ENCODE measurements at places on chromosomes 5 and 9.
A peak's percentile ranks its signal among the peaks of the same experiment; 100 is the strongest.

DNA sequence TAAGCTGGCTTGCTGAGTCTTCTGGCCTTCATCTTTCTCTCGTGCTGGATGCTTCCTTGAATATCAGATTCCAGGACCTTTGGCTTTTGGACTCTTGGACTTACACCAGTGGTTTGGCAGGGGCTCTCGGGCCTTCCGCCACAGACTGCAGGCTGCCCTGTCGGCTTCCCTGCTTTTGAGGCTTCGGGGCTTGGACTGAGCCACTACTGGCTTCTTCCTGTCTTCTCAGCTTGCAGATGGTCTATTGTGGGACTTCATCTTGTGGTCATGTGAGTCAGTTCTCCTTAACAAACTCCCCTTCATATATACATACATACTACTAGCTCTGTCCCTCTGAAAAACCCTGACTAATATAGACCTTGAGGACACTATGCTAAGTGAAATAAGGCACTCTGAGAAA lies 78.3 kb upstream of the SSBP2 start:
- no peak for DNase-seq

DNA sequence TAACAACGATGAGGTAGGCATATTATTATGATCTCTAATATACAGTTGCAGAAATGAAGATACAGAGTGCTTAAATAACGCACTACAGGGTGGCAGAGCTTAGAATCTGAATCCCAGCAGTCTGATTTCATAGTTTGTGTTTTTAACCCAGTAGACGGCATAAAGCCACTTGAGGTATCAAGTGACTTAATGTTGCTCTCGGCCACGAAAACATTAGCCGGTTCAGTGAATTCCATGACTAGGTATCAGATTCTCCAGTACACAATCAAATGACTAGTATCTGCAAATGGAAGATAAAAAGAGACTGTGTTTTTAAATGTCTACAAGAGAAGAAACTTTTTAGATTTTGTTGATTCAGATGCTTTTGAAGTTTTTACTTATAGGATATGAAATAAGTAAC lies 24.8 kb downstream of the SMC2 start:
- DNase-seq = no peak

GRCh38 chr9:1717882-1718281 lies 297.3 kb upstream of the SMARCA2 start:
- no peak for DNase-seq

DNA sequence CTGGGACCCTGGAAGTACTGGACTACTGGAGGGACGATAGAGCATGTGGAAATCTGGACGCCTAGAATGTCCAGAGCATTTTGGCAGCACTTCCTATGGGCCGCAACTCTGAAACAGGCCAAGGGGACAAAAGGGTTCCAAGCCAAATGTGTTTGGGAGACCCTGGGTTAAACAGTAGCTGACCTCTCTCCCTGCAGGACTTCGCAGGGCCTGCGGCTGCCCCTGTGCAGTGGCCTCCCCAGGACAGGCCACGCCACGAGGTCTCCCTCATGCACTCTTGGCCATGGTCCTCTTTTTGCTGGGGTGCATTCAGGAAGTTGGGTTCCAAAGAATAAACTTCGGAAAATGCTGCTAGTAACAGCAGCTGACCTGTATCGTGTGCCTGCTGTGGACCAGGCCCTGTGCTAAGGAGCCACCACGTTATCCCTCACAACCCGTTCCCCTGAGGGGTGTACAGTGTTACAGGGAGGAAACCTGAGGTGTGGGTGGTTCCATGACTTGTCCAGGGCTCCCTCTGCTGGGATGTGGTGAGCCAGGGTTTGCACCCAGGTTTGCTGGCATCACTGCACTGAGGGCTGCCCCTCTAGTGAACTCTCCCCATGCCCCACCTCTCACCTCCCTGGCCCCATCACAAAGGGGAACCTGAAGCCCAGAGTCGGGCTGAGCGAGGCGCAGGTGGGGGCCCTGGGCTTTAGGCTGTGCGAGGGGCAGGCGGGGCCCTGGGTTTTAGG lies 79.4 kb downstream of the AMBP start:
- DNase-seq = no peak

DNA sequence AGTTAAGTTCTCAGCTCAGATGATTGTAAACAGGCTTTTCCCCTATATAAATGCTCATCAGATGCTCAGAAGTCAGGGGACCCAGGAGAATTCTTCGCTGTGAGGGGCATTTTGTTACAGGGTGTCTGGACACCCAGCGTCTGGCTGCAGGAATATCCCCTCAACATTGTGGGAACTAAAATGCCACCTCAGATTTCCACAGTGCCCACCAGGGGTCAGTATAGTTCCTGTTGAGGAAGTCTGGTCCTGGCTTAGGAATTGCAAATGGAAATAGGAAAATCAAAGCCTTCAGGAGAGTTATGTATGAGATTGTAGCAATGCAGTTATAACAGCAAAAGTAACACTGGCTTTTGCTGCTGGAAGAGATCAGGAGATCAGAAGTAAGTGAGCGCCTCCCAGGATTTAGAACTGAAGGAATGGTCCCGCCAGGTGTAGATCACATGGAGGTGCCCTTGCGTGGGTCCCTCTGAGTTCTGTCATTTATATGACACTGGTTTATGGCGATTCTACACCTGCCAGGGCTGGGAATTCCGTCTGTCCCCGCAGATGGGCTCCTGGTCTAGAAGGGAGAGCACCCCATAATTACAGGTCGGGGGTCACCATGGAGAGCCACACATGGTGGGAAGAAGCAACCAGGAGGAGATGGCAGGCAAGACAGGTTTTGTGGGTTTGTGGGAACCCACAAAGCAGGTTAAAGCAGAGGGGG lies 47.1 kb upstream of the CTSL start:
- peak; percentile 19 for DNase-seq

DNA sequence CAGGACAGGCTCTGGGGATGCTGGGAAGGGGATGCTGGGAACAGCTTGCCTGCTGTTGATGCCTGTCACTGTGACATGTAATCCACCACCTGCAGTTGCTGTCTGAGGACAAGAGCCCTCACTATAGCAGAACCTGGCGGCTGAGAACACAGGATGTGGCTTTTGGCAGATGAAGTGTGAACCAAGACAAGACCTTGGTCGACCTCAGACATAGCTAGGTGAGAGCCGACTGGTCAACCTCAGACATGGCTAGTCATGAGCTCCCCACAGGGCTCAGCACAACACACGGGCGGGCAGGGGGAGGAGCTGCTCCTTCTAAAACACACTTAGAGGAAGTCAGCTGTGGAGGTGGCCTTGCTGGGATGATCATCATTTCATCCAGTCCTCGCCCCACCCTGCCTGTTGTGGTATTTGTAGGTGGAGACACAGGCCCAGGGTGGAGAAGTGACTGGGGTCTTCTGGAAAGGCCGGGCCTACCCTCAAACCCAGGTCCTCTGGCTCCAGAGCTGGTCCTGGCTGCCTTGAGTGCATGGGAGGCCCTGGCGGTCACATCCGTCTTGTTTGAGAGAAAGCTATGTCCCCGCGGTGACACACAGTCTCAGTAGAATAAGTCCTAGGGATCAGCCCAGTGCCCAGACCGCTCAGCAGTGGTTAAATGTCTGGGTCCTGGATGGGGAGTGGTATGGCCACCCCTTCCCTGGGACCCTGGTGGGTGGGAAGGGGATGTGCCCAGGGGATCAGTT lies 6.1 kb downstream of the SUSD3 start:
- DNase-seq = peak; percentile 96

GRCh38 chr5:1782385-1783215 lies 17.0 kb downstream of the MRPL36 start:
- no peak for DNase-seq

DNA sequence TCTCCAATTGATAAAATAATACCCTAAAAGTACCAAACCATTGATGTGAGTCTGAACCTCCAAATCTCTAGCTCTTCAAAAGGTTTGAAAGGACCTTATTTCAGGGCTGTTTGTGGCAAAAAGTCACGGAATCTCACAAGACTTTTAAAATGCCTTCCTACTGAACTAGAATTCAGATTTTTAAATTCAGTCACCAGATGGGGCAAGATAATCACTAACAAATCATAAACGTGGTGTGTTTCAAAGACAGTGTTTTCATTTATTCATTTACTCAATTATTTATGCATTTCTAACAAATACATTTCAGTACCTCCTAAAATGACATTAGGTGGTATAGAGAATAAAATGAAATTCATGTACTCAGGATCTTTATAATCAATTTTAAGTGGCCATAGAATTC lies 68.2 kb upstream of the SMC2 start:
- DNase-seq = no peak

DNA sequence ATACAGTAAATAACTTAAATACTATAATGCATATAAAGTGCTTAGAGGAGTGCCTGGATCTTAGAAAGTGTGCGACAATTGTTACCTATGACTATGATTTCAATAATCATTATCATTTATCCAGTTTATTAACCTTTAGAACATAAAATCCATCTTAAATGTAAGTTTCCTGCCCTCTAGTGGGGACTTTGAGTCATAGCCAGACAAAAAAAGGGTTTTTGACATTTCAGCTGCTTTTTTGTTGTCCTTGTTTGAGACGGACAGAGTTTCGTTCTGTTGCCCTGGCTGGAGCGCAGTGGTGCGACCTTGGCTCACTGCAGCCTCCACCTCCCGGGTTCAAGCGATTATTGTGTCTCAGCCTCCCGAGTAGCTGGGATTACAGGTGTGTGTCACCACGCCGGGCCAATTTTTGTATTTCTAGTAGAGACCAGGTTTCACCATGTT lies 9.7 kb upstream of the C9orf152 start:
- peak; percentile 12 for DNase-seq

DNA sequence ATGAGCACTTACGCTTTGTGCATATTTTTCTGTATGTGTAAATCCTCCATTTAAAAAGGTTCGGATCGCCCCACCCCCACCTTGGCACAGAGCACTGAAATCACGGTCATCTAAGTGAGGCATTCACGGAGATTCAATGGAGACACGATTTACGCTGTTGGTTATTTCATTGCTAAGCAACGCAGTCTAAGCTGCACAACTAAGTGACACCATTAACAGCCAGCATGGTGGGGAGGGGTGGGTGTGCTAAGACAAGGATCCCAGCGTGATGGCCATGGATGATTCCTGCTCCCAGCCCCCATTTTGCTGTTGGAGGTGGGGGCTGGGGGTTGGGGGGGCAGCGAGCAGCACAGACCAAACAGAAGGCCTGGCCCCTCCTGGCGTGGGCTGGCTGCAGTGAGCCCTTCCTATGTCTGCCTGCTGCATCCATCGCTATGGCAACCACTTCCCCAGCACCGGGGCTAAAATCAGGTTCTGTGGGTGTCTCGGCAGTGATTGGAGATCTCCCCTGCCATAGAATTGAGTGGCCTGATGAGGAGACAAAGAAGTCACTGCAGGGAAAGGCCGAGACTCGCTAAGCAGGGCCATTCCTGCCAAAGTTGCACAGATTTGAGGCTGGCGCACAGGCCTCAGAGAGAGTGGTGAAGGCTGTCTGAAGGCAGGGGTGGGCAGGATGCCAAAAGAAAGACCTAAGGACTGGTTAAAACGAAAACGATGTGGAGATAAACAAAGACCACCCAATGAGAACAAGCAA lies 14.3 kb upstream of the MARCHF6 start:
- no peak for DNase-seq

GRCh38 chr5:126683912-126684311 lies 83.2 kb downstream of the PHAX start:
- DNase-seq = no peak

GRCh38 chr5:158755986-158756385 lies 343.7 kb downstream of the EBF1 start:
- DNase-seq = no peak

DNA sequence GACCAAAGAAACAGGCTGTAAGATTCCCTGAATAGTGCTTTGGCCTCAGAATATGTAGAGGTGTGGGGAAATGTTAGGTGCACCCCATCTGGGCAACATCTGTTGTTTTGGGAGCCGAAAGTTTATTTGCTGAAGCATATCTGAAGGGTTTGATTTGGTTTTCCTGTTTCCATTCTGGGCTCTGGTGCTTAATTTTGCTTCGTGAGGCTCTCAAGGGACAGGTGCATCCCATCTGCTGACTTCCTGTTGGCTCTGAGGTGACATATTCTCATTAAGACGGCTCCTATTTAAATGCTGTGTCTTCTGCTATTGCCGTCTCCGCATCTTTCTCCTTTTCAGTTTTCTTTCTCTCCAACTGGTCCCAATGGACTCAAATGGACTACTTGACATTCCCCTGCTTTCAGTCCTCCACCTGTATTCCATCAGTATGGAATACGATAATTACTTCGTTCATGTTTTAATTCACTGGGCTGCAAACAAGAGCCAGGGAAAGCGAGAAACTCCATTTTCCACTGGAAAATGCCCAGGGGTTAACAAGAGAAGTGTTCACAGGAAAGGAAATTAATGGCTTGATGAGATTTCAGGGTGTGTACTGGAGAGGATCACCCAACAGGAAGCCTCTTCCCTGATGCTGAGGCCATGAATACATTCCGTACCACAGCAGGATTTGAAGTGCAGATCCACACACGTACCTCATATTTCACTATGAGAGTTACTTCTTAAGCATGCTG lies 104.0 kb downstream of the MTX3 start:
- DNase-seq = no peak

GRCh38 chr5:141510850-141511601 lies 22.1 kb downstream of the PCDHGC5 start:
- DNase-seq = no peak

DNA sequence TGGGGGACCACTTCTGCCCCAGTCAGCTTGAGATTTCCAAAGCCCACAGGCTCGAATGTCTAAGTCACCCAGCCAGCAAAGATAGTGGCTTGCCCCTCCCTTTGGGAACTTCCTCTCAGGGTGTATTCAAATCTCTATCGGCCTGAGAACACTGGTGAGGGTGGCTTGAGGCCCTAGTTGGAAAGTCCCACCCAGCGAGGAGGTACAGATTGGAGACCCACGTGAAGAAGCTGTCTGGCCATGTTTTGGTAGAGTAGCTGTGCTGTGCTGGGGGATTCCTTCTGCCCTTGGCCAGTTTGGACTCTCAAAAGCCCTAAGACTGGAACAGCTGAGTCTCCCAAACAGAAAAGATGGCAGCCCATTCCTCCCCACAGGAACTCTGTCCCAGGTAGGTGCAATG lies 172.7 kb upstream of the RIOK2 start:
- no peak for DNase-seq

- no peak for DNase-seq
These were observed 112.4 kb upstream of the SPATA31D4 start for GRCh38 chr9:81815781-81816180.

- DNase-seq = no peak
These were observed 181.5 kb downstream of the SLCO4C1 start for GRCh38 chr5:102114525-102115069.

DNA sequence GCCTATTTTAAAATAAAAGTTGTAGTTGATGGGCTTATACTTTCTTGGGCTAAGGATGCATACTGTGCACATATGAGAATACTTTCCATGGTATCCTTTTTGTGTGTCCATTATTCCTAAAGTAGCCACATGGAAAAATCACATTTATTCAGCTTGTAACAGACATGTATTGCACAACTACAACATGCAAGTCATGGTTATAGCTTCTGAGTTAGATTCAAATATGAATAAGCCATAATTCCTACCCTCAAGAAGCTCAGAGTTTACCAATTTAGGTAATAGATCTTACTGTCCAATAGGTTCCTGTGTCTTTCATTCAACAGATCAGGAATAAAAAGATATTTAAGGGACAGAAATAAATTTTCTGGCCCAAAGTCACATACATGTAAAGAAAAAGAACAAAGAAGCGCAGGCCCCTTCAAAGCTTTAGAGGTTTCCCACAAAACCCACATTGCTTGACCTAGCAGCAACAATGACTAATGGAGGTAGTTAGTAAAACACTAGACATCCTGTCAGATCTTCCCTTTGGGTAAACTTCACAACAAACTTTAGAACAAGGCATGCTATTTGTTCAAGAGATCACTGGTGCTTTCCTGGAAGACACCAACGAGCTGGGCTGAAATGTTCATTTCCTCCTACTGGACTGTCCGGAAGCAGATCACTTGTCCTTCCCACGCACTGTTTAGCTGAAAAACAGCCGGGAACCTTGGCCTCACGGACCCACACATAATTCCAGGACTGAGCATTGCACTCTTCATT lies 78.4 kb upstream of the ITGA1 start:
- no peak for DNase-seq

GRCh38 chr9:10015755-10016154 lies 597.0 kb downstream of the PTPRD start:
- DNase-seq = no peak
